NAMALWA (cell line): ENCODE measurements at places on chromosomes 7 and 10.

GRCh38 chr10:29647478-29647877 is 12.7 kb upstream of the SVIL start:
- no peak for DNase-seq

DNA sequence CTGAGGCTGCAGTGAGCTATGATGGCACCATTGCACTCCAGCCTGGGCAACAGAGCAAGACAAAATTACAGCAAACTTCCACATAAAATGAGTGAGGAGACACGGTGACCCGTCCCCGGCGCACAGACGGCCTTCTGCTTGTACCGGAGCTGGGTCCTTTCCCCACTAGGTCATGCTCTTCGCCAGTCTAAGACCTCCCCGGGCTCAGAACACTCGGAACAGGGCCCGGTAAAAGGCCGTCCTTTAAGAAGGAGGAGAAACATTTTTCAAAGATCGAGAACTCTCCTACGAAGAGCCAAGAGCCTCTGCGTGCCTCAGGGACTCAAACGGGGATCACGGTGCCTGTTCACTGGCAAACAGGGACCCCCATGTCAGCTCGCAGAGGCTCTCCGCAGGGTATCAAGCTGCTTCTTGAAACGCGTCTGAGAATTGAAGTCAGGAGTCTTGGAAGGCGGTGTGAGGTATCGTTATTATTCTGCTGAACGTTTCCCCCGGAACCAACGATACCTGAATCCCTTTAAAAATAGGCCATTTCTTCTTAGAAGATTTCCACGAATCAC is 9.0 kb downstream of the CARD11 start:
- no peak for DNase-seq

GRCh38 chr10:99958302-99958701 is 51.4 kb downstream of the DNMBP start:
- DNase-seq, result no peak

GRCh38 chr10:45380903-45381620 is 7.0 kb downstream of the ALOX5 start:
- DNase-seq, result no peak

- no peak for DNase-seq
These were observed 69.8 kb upstream of the PLXNA4 start for GRCh38 chr7:132646052-132646451.

- DNase-seq, result no peak
These were observed 263.1 kb upstream of the HGF start for GRCh38 chr7:82032901-82033300.

DNA sequence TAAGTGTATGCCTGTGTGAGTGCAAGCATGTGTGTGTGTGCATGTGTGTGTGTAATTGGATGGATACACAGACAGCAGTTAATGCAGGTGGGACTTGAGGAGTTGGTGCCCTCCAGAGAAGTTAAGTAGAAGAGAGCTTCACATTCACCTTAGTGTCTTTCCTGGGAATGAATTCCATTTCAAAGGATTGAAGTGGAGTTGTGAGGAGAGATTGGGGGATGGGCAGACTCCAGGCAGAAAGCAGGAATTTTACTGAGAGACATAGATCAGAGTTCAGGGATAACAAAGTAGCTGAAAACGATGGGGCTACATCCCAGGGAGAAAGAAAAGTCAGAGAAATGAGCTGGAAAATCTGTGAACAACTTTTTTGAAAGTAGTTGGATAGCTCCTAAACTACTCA is 464.4 kb downstream of the TCERG1L start:
- DNase-seq, result no peak

DNA sequence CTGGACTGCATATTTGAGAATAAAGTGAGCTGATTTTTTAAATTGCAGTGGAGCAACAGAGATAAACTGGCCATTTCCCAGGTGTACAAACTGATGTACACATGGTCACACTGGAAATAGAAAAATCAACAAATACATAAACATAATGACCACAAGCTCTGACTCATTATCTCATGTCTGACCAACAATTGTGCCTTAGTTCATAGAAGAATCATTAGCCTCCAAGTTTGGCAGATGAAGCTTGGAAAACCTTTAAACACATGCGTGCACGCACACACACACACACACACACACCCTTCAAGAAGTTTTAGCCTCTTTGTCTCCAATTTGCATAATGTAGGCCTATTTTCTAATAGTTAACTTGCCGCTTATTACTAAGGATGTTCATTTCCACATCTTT is 308.9 kb upstream of the POM121L12 start:
- no peak for DNase-seq

GRCh38 chr7:128406314-128407232 is 3.2 kb downstream of the IMPDH1 start:
- DNase-seq, result no peak

DNA sequence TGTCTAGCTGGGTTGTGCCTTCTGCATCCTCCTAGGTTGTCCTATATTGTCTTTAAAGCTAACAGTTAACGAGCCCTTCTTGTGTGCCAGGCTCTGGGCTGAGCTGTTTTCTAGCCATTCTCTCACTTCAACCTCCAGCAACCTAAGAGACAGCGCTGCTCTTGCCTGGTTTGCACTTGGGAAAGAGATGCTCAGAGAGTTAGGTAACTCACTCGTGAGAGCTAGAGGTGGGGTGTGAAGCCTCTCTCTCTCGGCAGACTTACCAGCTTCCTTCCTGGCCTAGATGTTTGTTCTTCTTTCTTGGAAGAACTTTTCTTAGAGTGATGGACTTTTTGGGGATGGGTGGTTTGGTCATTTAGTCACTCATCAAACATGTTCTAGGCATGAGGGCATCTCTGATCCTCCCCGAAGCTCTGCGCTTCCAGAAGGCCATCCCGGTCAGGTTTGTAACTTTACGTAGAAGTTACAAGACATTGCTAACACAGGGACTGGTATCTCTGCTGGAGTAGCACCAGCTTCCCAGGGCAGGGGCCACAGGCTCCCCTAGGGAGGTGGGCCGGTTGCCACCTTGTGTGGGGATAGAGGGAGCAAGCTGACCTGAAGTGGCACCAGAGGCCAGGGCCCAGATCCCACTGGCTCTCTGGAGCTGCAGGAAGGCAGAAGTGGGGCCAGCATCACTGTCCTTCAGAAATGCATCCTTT is 14.3 kb downstream of the TSPAN15 start:
- no peak for DNase-seq

GRCh38 chr7:118110178-118110925 is 73.6 kb upstream of the LSM8 start:
- no peak for DNase-seq

DNA sequence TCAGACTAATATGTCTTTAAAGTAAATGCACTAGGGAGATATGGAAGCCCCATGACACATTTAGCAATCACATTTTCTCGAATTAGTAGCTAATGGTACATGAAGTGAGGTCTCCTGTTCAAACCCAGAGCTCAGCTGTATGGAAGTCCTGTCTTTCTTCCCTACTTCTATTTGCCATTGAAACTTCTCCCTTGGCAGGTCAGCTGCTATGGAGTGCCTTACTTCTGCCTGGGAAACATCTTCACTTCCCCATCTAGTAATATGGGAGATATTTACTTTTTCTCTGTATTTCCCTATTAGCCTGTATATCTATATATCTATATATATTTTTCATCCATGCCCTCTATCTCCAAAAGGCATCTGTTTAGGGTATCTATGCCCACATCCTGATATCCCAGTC is 225.3 kb upstream of the INHBA start:
- DNase-seq, result no peak

DNA sequence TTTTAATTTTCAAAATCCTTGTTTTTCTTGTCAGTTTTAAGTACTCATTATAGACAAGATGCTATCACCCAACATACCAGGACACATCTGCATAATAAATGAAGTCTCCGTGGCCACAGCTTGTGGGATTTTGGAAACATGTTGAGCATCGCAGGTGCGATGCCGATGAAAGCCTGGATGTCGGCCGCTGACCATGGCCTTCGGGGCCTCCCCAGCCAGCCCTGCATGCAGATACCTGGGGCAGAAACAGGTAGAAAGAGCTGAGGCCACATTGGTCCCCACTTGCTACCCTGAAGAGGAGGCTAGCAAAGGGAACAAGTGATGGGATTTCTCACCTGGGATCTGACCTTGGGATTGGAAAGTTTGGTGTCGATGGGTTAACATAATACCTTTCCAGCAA is 123.8 kb downstream of the DOCK1 start:
- DNase-seq, result no peak

- DNase-seq, result no peak
These were observed 13.2 kb upstream of the ZNF488 start for GRCh38 chr10:47397256-47397655.
